NCI-H2081 treated with DMSO at 0.1 percent for 48 hours (cell line): ENCODE measurements at places on chromosomes 7 and 10.

GRCh38 chr10:125299461-125299860 is 139.1 kb upstream of the CTBP2 start:
- DNase-seq: no peak

GRCh38 chr7:146698995-146699610 is 582.5 kb downstream of the CNTNAP2 start:
- no peak for DNase-seq

DNA sequence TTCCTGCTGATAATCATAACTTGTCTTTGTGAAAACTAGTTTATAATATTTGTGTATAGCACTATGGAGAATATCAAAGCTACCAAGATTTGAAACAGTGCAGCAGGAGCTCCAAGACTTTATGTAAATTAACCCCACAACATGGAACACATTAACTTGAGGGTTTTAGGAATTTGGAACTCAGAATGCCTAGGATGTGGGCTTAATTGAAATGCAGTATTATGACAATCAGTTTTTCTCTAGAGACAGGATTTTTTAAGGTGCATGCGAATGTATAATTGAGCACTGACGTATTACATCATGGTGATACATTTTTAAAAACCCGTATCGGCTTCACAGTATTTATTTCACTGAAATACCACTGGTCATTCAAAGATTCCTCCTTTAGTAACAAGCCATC is 313.1 kb upstream of the DGKB start:
- DNase-seq: no peak

- no peak for DNase-seq
Observed at GRCh38 chr10:98339799-98340198, 71.8 kb upstream of the LOXL4 start.

GRCh38 chr7:81232084-81232799 is 313.4 kb upstream of the SEMA3C start:
- DNase-seq: peak; percentile 30

DNA sequence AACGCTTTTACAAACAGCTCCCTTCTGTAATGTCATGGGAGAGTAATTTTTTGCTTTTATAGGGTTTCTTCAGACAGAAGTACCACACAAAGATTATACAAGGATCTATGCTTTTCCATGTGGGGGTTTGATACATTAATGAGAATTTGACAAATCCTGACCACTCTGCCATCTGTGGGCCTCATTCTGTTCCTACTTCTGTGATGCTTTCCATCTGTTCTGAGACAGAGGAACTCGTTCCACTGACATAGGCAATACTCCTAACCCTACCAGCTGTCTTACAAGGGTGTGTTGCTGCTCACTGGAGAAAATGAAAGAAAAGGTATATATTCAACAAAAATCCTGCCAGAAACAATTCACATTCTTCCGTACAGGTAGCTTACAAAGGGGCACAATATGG is 59.4 kb upstream of the NAMPT start:
- DNase-seq: no peak

GRCh38 chr7:31478721-31479120 is 35.2 kb upstream of the ITPRID1 start:
- DNase-seq: no peak

- no peak for DNase-seq
Observed at GRCh38 chr10:79034271-79034876, 34.4 kb upstream of the ZMIZ1 start.

GRCh38 chr7:44191171-44191570 is 1.9 kb upstream of the GCK start:
- no peak for DNase-seq

GRCh38 chr7:33671531-33672262 is 233.6 kb upstream of the BMPER start:
- no peak for DNase-seq

DNA sequence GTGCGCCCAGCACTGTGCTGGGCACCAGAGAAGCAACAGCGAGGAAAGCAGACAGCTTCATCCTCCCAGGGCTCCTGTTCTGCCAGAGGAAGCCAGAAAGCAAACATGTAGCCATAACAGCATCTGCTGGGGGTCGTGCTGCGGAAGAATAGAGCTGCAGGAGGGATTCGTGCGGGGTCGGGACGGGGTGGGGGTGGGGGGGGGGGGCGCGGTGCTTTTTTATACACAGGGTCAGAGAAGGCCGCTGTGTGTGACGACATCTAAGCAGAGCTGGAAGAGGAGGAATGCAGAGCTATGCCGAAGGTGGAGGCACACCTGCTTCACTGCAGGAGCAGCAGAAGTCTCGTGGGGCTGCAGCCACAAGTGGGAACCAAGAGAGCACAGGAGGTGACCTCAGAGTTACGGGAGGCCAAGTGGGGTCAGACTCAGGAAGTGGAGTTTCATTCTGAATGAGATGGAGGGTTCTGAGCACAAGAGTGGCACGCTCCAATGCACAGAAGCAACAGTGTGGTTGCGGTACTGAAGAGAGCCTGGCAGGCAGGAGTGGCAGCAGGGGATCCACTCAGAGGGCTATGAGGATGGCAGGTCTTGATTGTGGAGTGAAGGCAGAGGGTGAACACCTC is 11.1 kb downstream of the PKD1L1 start:
- no peak for DNase-seq

DNA sequence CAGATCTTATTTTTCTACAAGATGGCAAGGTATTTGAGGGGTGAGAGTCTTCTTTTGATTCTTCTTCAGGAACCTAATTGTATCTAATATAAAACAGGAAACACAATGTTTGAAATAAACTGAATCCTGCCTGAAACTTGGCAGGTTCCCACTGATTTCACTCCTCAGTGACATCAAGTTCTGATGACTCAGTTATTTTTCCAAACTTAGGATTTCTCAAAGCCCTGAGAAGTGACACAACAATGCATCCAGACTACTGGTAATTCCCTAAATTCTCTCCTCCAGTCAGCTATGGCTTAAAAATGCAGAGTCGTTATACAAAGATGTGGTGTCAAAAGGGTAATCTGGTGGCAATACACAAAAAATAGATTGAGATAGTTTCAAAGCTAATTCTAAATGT is 80.9 kb downstream of the ABLIM1 start:
- no peak for DNase-seq

GRCh38 chr10:21293518-21294356 is 231.7 kb downstream of the SKIDA1 start:
- DNase-seq: no peak

DNA sequence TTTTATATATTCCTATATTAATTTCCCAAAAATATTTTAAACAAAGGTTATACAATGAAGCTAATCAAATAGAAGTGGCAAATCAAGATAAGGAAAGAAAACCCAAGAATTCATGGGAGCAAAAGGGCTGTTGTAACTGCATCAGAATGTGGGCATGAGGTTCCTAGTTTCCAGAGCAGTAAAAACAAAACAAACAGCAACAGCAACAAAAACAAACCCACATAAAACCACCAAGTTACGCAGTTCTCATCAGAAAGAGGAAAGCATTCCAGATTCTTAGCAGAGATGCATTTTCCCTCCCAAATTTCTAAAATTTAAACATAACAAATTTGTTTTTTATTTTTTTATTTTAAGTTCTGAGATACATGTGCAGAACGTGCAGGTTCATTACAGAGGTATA is 34.8 kb upstream of the MSMB start:
- no peak for DNase-seq

GRCh38 chr7:45084901-45085618 is 3.7 kb downstream of the NACAD start:
- DNase-seq: no peak

DNA sequence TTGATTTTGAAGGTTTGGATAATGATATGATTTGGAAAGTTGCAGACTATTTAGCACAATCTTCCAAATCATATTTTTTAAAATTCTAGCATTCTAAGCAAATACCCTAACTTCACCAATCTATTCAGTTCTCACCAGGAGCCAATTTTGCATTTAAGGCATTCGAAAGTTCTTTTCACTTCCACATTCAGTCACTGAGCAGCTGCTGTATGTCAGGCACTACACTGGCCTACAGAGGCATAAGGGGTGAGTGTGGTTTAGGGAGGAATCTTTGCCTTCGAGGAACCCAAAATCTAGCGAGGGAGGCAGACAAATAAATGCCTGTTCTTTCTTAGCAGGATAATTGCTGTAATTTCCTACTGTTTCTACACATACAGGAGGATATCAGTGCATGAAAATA is 10.7 kb upstream of the UCN3 start:
- no peak for DNase-seq

DNA sequence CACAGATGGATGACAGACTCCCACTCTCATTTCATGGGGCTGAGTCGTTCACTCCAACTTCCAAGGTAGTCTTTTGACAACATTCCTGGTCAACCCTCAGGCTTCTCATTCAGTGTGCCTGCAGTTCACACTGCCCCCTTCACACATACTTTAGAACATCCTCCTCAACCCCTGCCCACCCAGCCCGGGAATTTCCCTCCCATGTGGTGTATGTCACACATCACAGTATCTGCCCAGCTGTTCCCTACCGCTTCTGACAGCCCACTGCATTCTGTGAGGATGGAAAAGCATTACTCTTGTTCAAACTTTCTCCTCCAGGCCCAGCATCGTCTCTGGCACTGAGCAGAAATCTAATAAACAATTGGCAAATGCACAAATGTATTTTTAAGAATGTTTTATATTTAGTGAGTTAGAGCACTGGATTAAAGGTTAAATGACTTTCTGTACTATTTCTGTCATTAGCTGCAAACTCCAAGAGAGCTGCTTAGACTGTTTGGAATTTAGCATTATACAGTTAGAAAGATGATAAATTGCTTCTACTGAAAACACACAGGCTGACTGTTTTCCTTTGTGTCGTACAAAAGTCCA is 110.4 kb downstream of the SFMBT2 start:
- DNase-seq: no peak

GRCh38 chr10:81031774-81032173 is 494.1 kb downstream of the SH2D4B start:
- no peak for DNase-seq

GRCh38 chr10:10421071-10421470 is 596.6 kb upstream of the CELF2 start:
- no peak for DNase-seq

- no peak for DNase-seq
Observed at GRCh38 chr7:32059289-32060011, 10.8 kb downstream of the PDE1C start.
